Mesenteric fat pad (tissue), 1 donor: ENCODE measurements at places on chromosomes 11 and 22. TPM values are rescaled to one million over a fixed set of nuclear protein-coding genes. Genes with fewer than 3 reads are reported as not detected.

LRRC75B gene
- 6.0 TPM for total RNA-seq

OR52A1 gene
- total RNA-seq = not detected

TOLLIP gene
- total RNA-seq = 63.6 TPM

PRG3 gene
- total RNA-seq = not detected

NPAS4 gene
- not detected for total RNA-seq

GRAMD1B gene
- 7.7 TPM for total RNA-seq

SAC3D1 gene
- 12.3 TPM for total RNA-seq

HEPN1 gene
- total RNA-seq = not detected

APOL2 gene
- total RNA-seq = 168 TPM

CABP4 gene
- 3.8 TPM for total RNA-seq

CST6 gene
- total RNA-seq = not detected

C11orf86 gene
- total RNA-seq = 0.64 TPM

PHRF1 gene
- 29.3 TPM for total RNA-seq

REXO2 gene
- 85.9 TPM for total RNA-seq

MS4A1 gene
- total RNA-seq = 0.22 TPM

PLEKHA7 gene
- total RNA-seq = 43.2 TPM

TSSK2 gene
- not detected for total RNA-seq

MPPED1 gene
- not detected for total RNA-seq

KRTAP5-8 gene
- not detected for total RNA-seq

GLYATL2 gene
- not detected for total RNA-seq

TRIM48 gene
- not detected for total RNA-seq

MS4A4E gene
- 3.2 TPM for total RNA-seq

PPP6R3 gene
- total RNA-seq = 81.3 TPM

DDIAS gene
- total RNA-seq = 1.7 TPM

GRM5 gene
- total RNA-seq = 0.22 TPM

JHY gene
- 12.0 TPM for total RNA-seq

GALNT18 gene
- total RNA-seq = 12.6 TPM

OR2AG1 gene
- total RNA-seq = not detected

APOA5 gene
- not detected for total RNA-seq

OR9Q2 gene
- total RNA-seq = not detected

APOL4 gene
- total RNA-seq = 51.4 TPM

LRRC56 gene
- 0.71 TPM for total RNA-seq

PGGHG gene
- total RNA-seq = 25.2 TPM

OR52E8 gene
- total RNA-seq = not detected

UBQLNL gene
- 0.19 TPM for total RNA-seq

KBTBD3 gene
- total RNA-seq = 3.1 TPM

EHF gene
- total RNA-seq = 0.22 TPM

JAML gene
- 7.9 TPM for total RNA-seq

UPB1 gene
- 0.32 TPM for total RNA-seq

FBLN1 gene
- 224 TPM for total RNA-seq

DNAJB7 gene
- total RNA-seq = not detected

NRXN2 gene
- 8.8 TPM for total RNA-seq

OR2AG2 gene
- 0.06 TPM for total RNA-seq
